ENCODE measurements at places on chromosomes 6 and 20.

DNA sequence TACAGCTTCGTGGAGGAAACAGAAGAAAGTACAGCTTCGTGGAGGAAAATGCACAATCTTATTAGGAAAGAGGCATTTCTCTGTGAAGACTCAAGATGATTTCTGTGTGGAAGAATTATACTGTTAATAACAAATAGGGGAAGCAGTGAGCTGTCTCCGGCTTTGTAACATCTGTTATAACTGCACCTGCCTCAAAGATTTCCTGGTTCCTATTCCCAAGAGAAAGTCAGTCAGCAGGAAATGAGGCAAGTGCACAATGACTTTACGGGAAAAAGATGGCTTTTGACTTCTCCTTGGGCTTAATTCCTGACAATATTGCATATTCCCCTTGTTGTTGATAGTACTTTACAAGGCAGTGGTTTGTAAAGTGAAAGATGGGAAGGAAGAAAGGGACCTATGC, 538.5 kb downstream of the BMP2 start:
- no peak for DNase-seq

- DNase-seq: no peak
These were observed 16.3 kb upstream of the SYNJ2 start for GRCh38 chr6:157965387-157965786.

GRCh38 chr20:53943522-53944291, 126.7 kb downstream of the BCAS1 start:
- peak; percentile 31 for DNase-seq

DNA sequence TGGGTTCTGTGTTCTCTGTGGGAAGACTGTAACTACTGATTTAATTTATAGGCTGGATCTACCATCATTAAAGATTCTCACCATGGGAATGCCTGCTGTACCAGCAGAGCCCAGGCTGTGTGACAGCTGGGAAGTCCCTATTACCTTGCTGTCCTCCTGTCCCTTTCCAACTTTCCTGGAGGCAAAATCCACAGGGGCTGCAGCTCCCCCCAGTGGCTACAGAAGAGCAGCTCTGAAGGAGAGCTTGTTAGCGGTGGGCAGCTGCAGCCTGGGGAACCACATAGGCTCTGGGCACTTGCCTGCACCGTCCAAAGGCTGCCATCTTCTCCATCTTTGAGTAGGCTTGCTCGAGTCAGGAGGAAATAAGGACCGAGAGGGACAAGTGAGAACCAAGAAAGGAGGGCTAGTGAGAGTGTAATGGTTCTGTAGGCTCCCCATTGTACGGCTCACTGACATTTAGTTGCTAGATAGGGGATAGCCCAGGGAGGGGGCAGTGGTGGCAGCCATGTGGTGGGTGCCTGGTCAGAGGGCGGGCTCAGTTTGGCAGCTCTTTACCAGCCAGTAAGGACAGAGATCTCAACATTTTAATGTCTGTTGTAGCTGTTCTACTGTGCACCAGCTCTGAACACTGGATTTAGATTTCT, 155.1 kb upstream of the MLIP start:
- no peak for DNase-seq

- DNase-seq: peak; percentile 30
These were observed 18.0 kb upstream of the SIRPB2 start for GRCh38 chr20:1509237-1509636.

DNA sequence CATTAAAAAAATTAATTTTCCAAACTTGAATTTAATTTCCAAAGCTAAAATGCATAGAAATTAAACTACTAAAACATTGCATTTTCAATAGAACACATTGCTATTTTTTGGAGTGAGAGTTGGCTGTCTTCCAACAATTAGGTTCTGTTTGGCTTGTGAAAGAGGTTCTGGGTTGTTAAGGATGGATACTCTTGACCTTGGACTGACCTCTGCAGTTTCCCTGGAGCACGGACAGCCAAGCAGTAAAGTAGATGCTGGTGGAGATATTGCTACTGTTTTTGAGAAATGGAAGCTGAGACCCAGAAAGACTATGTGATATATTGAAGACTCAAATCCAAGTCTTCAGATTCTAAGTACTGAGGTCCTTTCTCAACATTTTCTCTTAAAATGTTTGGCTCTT, 95.9 kb upstream of the CHD6 start:
- DNase-seq: no peak

- no peak for DNase-seq
These were observed 4.5 kb downstream of the GPR63 start for GRCh38 chr6:96832780-96833179.

DNA sequence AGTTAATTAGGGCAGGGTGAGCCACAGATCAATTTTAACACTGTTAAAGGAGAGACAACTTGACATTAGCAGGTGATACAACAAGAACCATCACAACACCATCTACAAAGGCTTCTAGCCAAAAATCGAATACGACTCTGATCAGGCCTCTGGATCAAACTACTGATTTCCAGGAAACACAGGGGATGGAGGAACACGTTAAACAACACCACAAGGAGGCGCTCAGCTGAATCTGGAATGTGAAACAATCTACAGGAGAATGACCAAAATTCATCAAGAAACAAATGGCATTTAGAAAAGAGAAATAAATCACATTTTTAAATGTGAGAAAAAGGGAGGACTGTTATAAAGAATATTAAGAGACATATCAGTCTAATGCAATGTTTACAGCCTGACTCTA, 13.5 kb upstream of the MAFB start:
- no peak for DNase-seq

DNA sequence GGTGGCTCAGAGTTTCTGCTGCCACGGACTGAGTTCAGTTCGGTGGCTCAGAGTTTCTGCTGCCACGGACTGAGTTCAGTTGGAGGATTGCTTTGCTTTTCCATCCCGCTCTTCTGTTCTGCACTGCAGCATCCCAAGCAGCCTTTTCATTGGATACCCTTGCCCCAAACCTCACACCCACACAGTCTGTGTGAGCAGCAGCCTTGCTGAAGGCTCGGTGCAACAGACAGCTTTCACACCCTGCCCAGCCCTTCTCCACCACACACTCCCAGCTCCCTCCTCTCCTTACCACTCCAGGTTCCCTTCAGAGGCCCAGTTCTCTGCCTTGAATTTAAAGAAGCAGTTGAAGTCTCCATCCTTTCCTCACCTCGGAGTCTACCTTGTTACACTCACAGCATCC, 52.5 kb upstream of the CHD6 start:
- DNase-seq: no peak

- DNase-seq: no peak
These were observed 5.6 kb upstream of the CEP85L start for GRCh38 chr6:118656847-118657451.

DNA sequence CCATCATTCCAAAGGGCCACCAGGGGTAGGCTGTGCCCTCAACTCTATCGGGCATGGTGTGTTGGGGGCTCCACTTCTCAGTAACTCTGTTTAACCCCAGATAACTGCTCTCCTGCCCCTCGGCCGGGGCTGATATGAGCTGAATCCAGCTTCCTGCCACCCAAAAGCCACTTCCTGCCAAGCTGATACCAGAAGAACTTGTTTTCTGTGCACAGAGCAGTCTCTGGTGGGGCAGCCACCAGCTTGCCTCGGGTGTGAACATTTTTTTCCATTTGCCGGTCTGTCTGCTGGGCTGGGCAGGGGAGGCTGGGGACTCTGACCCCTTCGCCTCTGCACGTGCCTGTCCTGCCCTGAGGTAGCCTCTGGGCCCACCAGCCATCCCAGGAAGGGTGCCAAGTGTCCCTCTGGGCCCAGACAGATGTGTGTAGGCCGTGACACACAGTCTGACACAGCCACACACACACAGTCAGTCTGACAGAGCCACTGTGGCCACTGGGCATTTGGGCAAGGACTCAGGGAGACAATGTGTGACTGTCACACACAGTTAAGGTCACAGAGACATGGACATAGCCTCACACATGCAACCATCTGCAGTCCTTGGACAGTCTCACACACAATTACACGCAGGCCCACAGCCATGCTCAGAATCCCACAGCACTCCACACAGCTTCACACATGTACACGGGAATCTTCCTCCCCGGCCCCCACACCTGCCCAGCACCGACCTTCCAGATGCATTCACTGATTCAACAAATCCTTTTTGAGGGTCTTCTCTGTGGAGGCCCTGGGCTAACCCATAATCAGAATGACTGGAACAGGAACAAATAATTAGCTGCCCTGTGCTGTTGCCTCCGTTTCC, 45.1 kb downstream of the NOL4L start:
- DNase-seq: peak; percentile 73

GRCh38 chr20:35904982-35905663, 49.2 kb downstream of the SCAND1 start:
- DNase-seq: no peak

DNA sequence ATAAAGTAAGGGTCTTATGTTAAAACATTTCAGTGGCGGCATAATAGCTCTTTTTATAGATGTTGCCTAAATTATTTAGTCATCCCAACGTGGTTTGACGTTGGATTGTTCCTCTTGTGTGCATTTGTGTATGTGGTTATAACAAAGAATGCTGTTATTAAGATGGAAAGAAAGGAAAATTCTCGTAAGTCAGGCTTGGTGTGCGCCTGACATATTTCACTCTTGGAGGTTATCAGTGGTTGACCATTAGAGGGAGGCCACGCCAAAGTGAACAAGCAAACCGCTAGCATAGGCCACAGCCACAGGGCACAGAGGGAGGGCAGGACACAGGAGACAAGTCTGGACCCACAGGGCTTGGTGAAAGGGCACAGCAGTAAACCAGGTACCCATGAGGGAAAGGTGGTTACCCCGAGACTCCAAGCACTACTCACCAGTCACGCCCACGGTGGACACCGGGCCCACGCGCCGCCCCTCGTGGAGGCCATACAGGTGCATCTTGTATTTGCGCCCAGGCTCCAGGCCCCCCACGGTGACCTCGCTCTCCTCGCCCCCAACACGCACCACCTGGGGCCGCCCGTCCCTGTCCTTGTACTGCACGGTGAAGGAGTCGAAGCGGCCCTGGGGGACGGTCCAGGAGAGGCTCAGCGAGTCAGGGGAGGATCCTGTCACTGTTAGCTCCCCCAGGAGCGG, 22.9 kb downstream of the CYP21A2 start:
- no peak for DNase-seq

DNA sequence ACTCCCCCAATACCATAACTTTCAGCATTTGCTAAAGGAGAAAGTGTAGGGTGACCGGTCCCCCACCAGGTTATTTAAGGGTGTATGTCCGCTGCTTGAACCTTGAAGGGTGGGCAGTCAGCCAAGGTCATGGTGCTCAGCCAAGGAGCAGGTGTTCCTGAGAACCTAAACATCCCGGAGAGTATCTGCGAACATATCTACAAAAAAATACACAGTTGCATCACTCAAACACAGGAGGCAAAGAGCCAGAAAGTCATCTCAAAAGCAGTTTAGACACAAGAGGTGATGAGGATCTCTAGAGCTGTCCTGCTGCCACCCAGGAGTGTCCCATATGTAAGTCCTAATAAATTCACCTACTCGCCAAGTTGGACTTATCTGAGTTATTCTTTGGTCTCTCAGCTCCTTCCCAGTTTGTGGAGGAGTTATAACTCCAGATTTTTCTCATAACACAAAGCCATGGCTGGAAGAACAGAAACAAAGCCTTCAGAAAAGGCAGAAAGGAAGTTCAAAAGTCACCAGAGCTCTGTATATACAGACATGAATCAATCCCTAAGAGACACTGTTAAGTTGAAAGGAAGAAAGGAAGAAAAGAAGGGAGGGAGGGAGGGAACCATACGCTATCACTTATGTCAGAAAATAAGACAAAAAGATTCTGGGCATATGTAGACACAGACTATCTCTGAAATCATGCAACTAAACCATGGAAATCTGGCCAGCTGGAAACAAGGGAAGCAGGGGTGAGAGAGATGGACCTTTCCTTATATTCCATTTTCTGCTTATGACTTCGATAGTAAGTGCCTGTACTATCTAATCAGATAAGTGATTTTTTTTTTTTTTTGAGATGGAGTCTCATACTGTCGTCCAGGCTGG, 11.3 kb downstream of the MBOAT1 start:
- no peak for DNase-seq

DNA sequence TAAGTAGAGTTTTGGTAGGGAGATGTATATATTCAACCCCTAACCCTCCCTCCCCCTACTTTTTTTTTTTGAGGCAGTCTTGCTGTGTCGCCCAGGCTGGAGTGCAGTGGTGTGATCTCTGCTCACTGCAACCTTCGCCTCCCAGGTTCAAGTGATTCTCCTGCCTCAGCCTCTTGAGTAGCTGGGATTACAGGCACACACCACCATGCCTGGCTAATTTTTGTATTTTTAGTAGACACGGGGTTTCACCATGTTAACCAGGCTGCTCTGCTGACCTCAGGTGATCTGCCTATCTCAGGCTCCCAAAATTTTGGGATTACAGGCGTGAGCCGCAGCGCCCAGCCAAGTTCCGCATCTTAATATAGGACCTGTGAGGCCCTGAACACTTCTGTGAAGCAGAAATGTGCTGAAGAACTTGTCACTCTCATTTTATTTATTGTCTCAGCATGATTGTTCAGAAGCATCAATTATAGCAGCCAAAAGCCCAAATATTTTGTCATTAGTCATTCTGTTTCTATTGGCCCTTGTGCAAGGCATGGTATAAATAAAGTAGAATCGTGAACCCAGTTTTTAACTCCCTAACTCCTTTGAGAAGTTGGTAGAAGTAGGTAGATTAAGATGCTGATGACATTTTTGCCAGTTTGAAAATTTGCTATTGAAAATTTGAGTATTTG, 19.4 kb downstream of the DSTN start:
- no peak for DNase-seq

DNA sequence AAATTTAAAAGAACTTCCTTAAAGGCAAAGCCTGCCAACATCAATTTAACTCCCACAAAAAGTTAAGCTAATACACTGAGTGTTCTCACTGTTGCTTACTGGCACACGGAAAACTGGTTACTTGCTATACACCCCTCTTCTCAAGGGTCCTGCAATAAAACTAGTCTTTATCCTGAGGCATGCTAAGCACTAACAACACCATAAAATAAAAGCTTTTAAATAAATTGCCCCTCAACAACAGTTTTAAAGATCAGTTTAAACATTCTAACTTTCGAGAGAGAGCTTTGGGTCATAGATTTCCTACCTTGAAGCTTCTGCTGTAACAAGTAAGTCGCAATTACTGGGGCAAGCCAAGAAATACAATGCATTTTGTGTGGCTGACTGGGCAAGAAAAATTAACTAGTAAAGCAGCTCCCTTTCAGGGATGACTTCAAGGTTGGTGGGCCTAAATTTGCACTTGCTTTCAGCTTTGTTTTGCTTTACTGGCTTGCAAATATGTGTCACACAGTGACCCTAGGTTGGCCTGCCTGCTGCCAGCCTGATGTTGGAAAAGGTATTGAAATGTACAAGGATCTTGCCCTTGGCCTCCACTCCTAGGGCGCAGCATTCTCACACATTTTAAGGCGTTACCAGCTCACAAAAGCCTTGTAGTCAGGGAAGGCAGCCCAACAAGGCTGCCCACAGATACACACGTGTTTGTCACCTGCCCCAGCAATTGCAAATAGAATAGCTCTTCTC, 4.0 kb upstream of the HEY2 start:
- DNase-seq: no peak

- DNase-seq: no peak
These were observed 147.2 kb downstream of the GRM4 start for GRCh38 chr6:33998660-33999059.

Measured in stimulated activated CD4-positive, alpha-beta T cell treated with anti-CD3 and anti-CD28 coated beads, Interleukin-4, amount 100 ng/mL, for 24 hours (primary cell).